Umbilical cord (tissue), 2 donors: ENCODE measurements at places on chromosomes 2 and 18.

GRCh38 chr2:112020561-112020960 is 34.5 kb upstream of the TMEM87B start:
- DNase-seq, result no peak

DNA sequence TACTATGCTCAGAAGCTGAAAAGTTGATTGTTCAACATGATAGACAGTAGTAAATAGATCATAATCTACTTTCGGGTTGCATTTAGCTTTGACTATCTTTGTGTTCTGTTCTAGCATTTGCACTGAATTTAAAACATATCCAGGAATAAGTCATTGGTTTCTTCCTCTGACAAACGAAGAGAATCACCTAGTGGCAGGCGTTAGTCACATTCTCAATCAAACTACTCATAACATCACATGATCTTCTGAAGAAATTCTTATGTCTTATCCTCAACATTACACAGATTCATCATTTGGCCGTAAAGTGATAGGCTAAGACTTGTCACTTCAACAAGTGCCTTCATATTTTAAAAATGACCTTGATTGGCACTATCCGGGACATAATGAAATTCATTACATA is 63.6 kb upstream of the TTC21B start:
- DNase-seq, result no peak

DNA sequence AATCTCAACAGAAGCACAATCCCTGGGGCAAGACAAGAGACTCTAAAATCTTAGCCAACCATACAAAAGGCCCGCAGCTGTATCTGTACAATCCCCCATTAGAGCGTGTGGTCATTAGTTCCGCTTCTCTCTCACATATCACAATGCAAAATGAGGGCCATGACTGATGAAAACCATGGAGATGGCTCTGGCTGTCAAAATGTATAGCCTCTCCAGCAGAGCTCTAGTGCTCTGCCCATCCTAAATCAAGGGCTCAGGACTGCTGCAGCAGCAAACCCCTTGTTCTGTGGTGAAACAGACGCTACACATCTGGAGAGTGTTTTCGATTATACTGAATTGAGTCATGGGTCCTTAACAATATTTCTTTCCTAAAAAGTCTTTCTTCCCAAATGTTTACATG is 221.0 kb downstream of the PID1 start:
- DNase-seq, result peak; percentile 2

- DNase-seq, result peak; percentile 2
These were observed 1105.1 kb upstream of the PIK3C3 start for GRCh38 chr18:40849886-40850285.

- DNase-seq, result no peak
These were observed 1354.9 kb downstream of the SUCLG1 start for GRCh38 chr2:83104202-83104601.

- peak; percentile 93 for DNase-seq
These were observed 40.4 kb downstream of the COL3A1 start for GRCh38 chr2:189014449-189015138.

- no peak for DNase-seq
These were observed 22.1 kb upstream of the SERTAD2 start for GRCh38 chr2:64675860-64676259.

GRCh38 chr2:155391613-155392130 is 693.2 kb downstream of the KCNJ3 start:
- DNase-seq, result peak; percentile 19

GRCh38 chr2:51031021-51031780 is 731 bp downstream of the NRXN1 start:
- peak; percentile 12 for DNase-seq

DNA sequence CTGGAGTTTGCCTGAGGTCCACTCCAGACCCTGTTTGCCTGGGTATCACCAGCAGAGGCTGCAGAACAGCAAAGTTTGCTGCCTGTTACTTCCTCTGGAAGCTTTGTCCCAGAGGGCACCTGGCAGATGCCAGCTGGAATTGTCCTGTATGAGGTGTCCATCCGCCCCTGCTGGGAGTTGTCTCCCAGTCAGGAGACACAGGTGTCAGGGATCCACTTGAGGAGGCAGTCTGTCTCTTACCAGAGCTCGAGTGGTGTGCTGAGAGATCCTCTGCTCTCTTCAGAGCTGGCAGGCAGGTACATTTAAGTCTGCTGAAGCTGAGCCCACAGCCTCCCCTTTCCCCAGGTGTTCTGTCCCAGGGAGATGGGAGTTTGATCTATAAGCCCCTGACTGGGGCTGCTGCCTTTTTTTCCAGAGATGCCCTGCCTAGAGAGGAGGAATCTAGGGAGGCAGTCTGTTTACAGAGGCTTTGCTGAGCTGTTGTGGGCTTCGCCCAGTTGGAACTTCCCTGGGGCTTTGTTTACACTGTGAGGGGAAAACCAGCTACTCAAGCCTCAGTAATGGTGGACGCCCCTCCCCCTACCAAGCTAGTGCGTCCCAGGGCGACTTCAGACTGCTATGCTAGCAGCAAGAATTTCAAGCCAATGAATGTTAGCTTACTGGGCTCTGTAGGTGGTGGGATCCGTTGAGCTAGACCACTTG is 34.7 kb downstream of the TFPI start:
- no peak for DNase-seq

GRCh38 chr2:97742381-97742847 is 29.0 kb downstream of the ZAP70 start:
- DNase-seq, result no peak

DNA sequence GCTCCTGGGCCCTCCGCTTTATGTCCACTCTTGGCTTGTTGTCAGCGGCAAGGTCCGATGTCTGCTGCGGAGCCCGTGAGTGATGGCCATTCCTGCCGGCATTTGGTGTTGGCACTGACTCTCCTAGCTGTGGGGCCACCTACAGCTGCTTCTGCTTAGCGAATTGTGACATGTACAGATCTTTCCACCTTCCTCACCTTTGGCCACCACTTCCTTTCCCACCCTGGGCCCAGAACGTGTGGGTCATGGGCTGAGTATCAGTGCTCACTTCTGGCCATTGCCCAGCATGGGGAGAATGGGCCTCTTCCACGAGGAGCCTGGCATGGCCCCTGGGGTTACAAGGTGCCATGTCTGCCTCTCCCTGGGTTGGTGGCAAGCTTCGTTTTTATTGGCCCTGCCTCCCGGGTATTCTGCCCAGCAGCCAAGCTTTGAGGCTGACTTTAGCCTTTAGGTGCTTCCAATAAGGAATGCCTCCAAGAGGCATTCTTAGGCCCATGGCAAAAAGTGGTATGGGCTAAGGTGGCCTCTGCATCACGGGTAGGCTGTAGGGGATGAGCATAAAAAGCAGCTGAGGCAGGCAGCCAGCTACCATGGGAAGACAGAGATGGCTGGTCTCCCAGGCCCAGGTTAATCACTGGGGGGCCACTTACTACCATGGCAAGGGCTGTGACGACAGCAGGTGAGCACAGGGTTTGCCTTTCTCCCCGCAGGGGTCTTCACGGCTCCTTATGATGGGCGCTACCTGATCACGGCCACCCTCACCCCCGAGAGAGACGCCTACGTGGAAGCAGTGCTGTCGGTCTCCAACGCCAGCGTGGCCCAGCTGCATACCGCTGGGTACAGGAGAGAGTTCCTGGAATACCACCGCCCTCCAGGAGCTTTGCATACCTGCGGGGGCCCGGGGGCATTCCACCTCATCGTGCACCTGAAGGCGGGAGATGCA is 65.8 kb downstream of the EMILIN2 start:
- DNase-seq, result no peak

- DNase-seq, result no peak
These were observed 170.4 kb downstream of the ZNF521 start for GRCh38 chr18:25181581-25181980.

DNA sequence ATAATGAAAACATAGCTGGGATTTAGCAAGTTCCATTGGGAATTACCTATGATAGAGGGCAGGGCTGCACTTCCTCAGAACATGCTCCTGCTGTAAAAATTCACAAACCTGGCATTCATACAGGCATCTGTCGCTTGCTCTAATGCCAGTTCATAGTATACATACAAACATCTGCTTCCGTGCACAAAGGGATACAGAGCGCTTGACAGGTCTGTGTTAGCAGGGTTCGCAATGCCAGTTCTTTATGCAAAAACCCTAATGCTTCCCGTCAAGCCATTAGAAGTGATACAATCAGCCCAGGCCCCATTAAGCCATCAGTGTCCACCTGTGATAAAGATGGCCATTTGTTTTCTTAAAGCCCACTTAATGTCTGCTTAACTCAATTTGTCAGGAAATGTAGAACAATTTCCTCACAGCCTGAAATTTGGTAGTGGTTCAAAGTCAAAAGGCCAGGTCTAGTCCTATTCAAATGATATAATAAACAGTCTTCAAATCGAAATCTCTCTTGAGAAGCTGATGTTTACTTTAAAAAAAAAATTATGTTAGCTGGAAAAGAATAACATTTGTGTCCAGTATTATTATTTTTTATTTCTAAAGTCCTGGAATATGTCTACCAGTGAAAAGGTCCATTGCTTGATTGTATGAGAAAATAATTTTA is 556.3 kb downstream of the ARHGAP15 start:
- DNase-seq, result peak; percentile 75

- DNase-seq, result no peak
These were observed 97.7 kb downstream of the CDC42EP3 start for GRCh38 chr2:37573451-37574388.

- peak; percentile 20 for DNase-seq
These were observed 1.2 kb upstream of the SMCHD1 start for GRCh38 chr18:2654169-2654927.

DNA sequence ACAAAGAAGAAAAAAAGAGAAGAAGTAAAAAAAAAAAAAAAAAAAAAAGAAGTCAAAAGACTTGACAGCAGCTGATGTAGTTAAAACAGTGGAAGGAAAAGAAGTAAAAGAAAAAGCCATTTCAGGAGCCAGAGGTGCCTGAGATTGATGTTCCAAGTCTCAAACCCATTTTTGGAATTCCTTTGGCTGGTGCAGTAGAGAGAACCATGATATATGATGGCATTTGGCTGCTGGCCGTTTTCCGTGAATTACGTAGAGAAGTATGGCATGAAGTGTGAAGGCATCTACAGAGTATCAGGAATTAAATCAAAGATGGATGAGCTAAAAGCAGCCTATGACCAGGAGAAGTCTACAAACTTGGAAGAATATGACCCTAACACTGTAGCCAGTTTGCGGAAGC is 7.6 kb upstream of the CHST10 start:
- DNase-seq, result peak; percentile 10

GRCh38 chr18:28689588-28689987 is 512.7 kb upstream of the CDH2 start:
- no peak for DNase-seq

DNA sequence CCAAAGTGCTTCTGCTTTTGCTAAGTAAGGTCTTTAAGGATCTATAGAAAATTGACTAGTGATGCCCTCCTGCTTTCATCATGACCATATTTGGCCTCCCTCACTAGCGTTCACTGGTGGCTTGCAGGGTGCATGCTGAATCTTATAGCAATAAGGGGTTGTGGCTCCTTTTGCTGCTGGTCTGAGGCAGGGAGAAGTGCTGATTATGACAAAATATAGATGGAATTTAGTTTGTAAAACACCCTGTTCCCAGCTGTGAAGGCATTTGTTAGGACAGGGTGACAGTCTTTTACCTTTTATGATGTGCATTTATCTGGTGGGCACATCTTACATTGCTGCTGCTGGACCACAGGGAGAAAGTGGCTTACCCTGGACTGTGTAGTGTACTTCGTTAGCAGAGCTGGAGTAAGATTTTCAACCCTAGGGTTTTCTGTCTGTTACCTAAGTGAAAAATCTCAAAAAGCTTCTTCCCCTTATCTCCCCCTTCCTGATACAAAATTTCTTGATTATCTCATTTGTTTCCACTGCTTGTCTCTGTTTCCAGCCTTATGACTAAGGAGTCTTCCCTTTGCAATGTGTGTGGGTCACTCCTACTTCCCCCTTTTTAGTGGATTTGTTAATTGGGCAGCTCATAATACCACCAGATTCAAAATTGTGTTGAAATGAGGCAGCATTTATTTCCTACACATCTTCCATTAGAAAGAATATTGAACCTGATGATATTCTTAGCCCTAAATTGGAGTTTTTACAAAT is 21.2 kb upstream of the RPL37A start:
- no peak for DNase-seq

- DNase-seq, result no peak
These were observed 3.5 kb downstream of the ACTR2 start for GRCh38 chr2:65231121-65231520.

DNA sequence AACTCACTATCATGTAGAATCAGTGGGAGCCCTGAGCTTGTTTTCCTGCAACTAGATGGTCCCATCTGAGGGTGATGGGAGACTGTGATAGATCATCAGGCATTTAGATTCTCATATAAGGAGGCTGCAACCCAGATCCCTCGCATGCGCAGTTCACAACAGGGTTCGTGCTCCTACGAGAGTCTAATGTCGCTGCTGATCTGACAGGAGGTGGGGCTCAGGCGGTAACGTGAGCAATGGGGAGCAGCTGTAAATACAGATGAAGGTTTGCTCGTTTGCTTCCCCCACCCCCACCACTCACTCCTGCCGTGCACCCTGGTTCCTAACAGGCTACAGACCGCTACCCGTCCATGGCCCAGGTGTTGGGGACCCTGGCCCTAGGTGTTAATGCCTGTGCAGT is 113.6 kb downstream of the RNF144A start:
- DNase-seq, result no peak

DNA sequence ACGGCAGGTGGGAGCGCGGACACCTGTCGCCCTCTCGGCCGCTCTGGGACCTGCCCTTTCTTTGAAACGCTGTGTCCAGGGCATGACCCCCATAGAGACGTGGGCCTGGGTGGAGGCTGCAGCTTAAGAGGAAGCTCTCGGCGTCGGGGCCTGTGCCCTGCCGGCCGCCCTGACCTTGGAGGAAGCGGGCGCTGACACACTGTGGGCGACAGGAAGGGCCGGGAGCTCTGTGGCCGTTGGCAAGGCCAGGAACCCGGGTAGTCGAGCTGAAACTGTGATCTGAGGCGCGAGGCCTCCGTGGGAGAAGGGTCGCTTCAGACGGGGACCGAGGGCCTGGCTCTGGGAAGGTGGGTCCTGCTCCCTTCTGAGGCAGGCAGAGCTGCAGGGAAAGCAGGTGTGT is 28.2 kb downstream of the KCNG2 start:
- DNase-seq, result no peak

DNA sequence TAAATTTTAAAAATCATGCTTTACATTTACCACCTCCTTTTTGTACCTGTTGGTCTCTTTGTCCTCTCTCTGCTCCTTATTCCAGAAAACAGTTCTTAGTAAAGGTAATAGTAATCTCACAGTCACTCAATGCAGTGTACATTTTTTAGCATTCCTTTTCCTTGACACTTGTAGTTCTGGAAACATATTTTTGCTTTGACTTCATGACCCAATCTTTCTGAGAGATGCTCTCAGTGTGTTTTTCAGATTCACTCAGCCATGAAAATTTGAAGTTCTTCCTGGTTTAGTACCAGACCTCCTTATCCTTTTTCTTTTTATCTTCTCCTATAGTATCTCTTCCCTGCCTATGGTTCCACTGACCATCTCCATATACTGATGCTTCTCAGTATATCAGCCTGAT is 747.5 kb upstream of the ZEB2 start:
- DNase-seq, result no peak

GRCh38 chr2:165886487-165887146 is 67.0 kb downstream of the TTC21B start:
- no peak for DNase-seq

GRCh38 chr2:74174909-74175308 is 3.8 kb downstream of the MOB1A start:
- no peak for DNase-seq

- peak; percentile 95 for DNase-seq
These were observed 146.0 kb downstream of the SETBP1 start for GRCh38 chr18:44826418-44827259.
